Kasumi-1 (cell line): ENCODE measurements at places on chromosomes 7 and 10.

DNA sequence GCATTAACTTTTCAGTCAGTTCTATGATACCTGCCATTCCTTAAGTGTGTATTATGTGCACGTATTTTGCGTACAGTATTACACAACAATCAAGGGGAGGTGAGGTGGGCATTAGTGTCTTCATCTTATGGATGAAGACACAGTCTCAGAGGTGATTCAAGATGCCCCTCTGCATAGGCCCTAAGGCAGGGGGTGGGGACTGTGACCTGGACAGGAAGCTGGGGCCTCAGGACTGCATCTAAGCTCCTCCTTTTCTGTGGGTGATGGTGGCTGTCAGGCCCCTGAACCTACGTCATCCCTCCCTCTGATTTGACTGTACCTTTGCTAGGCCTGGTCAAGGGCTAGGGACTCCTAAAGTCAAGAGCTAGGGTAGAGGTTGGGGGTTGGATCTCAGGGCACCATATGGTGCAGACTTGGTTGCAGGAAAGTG is 38.9 kb downstream of the HK1 start:
- no peak for DNase-seq

GRCh38 chr7:69129951-69130350 is 468.3 kb upstream of the AUTS2 start:
- DNase-seq = no peak

- peak; percentile 33 for DNase-seq
Observed at GRCh38 chr7:148708026-148708885, 9.6 kb downstream of the CUL1 start.

DNA sequence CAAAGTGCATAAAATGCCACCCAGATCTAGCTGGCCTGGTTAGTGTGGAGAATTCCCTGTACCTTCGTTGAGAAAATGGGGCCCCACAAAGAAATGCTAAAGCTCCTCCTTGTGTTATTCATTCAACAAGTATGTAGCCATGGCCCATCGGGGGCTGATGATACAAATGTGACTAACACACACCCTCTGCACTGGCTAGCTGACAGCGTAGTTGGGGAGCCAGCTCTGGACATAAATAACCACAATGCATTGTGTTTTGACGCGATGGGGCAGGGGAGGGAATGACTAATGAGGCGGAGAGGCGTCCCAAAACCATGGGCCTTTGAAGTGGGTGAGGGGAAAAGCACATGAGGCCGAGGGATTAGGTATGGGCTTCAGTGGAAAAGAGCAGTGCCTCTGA is 28.2 kb upstream of the ASL start:
- no peak for DNase-seq

- no peak for DNase-seq
Observed at GRCh38 chr7:134798155-134798554, 18.7 kb downstream of the CALD1 start.

DNA sequence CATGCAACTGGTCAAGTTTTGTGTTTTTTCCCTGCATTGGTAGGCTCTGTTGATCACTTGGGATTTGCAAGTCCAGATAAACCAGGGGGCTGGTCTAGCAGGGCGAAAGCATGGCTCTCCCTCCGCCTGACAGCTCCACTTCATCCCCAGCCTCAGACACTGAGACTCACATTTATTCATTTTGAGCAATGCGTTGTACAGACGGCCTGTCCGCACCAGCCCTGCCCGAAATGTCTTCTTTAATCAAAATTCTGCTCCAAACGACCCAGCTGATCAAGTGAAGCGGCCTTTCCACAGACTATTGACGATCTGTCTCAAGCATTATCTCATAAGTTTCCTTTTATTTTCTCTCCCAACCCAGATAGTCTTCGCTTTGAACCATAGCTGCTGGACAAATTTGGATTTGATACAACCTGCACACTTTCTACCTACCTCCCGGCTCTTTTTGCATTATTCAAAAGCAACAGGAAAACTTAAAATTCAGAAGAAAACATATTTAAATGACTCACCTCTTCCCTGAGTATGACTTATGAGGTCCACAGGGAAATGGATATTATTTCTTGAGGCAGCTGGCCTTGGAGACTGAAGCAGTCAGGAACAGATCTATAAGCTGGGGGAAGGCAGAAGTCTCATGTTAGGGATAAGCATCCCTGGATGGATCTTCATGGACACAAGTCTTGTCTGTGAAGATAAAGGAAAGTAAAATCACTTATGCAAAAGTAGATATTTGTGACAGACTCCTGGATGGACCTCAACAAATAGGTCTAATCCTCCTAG is 498.9 kb upstream of the MGMT start:
- DNase-seq = no peak

DNA sequence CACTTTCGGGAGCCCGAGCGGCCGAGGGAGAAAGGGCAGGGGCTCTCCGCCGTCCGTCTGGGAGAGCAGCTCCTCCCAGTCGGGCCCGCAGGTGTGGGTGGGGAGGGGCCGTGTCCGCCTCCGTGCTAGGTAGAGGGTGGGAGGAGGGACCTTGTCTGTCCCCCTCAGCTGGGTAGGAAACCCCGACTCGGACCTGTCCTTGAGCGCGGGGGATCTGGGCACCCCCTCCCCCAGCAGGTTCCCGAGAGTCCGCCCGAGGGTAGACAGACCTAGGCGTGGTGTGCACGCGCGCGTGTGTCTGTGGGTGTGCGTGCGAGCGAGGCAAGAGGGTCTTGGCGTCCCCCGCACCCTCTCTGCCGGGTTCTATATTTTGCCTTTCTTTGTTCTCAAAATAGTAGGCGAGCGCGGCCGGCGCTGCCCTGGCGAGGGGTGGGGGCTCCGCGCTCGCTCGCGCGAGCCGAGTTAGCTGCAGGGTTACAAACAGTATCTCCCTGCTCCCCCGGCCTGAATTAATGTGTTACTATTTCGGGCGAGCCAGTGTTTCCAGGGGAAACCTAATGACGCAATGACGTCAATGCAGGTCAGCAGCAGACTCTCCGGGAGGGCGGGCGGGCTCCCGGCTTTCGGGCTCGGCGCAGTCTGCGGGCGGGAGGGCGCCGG is 73.9 kb upstream of the LEP start:
- DNase-seq = no peak

DNA sequence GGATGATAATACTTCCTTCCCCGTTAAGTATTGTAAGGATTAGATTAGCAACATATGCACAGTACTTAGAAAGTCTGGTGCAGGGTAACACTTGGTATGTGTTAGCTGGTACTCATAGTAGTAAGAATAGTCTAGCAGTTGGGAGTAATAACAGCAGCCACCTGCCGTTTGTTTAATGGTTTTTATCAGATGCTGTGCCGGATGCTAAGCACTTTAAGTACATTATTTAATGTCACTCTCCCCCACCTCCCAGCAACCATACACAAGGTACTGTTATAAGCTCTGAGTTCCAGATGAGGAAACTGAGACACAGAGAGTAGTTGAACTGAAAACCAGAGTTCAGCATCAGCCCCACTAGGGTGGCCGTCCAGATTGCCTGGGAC is 60.1 kb downstream of the ZMIZ1 start:
- peak; percentile 22 for DNase-seq

GRCh38 chr7:19121977-19122588 is 4.6 kb upstream of the TWIST1 start:
- peak; percentile 3 for DNase-seq

GRCh38 chr7:129295015-129295423 is 70.2 kb downstream of the AHCYL2 start:
- DNase-seq = no peak

DNA sequence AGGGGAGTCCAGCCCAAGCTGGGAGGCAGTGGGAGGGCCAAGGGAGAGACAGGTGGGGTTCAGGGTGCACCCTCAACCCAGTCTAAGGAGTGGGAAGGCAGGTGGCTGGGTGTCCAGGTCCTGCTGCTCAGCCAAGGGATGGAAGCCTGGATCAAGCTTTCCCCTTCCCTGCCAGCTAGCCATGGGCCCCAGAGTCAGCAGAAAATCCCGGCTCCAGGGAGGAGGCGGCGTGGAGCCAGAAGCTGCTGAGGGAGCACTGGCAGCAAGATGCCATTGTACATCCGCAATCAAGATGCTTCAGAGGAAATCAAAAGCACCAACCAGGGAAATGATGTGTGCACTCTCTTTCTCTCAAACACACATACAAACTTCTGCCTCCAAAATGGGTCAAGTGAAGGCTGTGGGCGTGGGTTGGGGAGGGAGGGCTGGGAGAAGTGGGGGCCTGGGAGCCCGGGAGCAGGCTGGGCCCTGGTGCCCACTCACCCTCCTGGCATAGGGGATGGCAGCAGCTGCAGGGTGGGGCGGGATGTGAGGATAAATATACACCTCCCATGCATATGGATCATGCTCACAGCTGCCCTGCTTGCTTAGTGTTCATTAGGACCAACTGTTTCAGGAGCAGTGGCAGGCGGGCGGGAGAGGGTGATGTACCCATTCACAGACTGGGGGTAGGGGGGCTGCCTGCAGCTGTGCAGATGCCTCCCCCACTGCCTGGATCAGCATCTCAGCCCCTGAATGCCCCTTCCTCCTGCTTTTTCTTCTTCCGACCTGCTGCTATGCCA is 24.2 kb downstream of the TRIM8 start:
- DNase-seq = no peak

DNA sequence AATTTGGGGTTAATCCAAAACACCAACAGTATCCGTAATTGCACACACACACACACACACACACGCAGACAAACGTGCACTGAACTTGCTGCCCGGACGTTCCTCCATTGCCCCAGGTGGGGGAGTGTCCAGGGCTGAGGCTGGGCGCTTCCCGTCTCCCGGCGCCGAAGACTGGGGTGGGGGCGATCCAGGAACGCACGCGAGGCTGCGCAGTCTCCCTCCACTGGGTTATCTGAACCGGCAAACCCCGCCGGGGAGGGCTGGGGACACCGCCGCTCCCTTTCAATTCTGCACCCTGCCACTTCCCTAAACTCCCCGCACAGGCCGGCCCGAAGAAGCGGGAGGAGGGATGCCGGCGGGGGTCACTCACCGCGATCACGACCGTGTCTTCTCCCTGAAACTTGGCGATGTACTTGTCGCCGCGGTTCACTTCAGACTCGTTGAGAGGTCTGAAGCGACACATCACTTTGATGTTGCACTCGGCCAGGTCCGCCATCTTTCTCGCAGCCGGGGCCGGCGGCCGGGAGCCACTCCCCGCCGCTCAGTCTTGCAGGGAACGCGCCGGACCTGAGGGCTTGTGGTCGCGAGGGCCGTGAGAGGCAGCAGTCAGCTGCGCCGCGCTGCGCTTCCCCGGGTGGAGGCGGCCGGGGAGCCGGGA is 618 bp downstream of the KIF5B start:
- DNase-seq = peak; percentile 77

GRCh38 chr10:120657371-120657770 is 193.8 kb upstream of the WDR11 start:
- DNase-seq = no peak

GRCh38 chr10:43013065-43013464 is 63.8 kb upstream of the RET start:
- no peak for DNase-seq

- DNase-seq = no peak
Observed at GRCh38 chr7:27106181-27106900, 3.9 kb upstream of the HOXA2 start.

GRCh38 chr10:122279725-122280141 is 8.6 kb downstream of the BTBD16 start:
- no peak for DNase-seq

DNA sequence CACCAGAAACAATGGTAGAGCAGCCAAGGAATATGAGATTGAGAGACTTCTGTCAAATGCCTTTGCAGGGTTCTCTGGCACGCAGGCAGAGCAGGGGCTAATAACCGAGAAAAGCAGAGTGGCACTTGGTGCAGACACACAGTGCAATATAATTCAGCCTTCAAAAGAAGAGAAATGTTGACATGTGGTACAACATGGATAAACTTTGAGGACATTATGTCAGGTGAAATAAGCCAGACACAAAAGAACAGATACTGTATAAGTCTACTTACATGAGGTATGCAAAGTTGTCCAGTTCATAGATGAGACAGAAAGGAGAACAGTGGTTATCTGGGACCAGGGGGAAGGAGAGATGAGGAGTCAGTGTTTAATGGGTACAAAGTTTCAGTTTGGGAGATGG is 41.8 kb downstream of the ITIH5 start:
- DNase-seq = no peak

GRCh38 chr10:31774299-31774900 is 154.2 kb downstream of the ARHGAP12 start:
- no peak for DNase-seq
